ENCODE measurements at places on chromosomes 13 and 19.

GRCh38 chr19:38224014-38224862 is at the start of gene DPF1:
TSS of gene DPF1 (minus strand) at chr19:38224222. CDS start at chr19:38224142, 80 bp downstream.
- peak; percentile 97 for DNase-seq

GRCh38 chr13:24788538-24788937 is 24.6 kb downstream of the RNF17 start:
- no peak for DNase-seq

DNA sequence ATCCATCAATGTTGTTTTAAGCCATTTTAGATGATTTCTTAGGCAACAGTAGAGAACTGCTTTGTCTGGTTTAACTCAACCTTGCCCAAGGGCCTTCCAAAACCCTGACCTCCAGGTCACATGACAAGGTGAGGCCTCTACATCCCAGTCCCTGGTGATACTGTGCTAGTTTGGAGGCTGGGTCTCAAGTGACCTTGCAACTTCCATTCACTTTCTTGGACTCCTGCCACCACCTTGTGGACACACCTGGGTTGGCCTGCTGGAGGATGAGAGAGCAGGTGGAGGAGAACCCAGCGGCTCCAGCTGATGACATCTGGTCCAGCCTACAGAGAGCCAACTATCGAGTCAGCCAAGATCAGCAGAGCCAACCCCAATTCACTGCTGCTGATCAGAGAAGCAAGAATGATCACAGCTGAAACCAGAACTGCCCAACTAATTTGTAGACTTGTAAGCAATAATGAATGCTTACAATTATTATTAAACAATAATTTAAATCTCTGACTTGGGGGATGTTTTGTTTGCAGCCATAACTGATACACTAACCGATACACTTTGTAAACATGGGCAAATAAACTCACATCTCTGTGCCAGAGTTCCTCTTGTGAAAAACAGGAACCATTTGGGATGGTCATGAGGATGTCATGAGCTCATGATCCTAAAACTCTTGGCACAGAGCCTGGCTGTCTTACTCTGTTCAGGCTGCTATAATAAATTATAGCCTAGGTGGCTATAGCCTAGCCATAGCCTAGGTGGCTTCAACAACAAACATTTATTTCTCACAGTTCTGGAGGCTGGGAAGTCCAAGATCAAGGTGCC is 11.5 kb downstream of the FAM187B start:
- DNase-seq, result peak; percentile 31

- DNase-seq, result no peak
These were observed 16.4 kb upstream of the ZNF492 start for GRCh38 chr19:22617614-22618320.

DNA sequence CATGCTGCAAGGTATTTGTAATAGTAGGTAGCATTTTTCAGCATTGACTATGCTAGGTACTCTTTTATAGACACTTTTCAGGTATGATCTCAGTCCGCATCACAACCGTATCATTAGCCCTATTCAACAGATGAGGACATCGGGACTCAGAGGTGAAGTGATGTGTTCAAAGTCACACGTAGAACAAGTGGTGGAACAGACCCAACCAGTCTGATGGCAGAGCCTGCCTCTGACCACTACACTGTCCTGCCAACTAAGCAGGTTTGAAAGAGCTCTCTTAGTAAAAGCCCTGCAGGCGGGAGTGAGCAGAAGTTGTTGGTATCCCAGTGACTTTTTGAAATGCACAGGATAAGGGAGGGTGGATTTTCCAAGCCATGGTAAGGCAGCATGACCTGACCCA is 20.2 kb downstream of the PAF1 start:
- DNase-seq, result no peak

DNA sequence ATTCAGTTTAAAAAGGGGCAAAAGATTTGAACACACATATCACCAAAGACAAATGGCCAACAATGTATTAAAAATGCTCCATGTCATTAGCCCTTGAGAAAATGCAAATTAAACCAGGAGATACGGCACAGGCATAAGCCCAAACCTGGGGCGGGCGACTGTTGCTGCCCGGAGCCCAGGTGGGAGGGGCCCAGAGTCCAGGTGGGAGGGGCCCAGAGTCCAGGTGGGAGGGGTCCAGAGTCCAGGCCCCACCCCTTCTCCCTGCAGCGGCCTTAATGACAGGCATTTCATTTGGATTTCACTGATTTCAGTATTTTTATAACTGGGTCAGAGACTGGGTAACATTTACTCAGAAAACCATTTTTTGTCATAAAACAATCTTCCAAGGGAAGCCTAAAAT is 78.2 kb downstream of the RASA3 start:
- no peak for DNase-seq

DNA sequence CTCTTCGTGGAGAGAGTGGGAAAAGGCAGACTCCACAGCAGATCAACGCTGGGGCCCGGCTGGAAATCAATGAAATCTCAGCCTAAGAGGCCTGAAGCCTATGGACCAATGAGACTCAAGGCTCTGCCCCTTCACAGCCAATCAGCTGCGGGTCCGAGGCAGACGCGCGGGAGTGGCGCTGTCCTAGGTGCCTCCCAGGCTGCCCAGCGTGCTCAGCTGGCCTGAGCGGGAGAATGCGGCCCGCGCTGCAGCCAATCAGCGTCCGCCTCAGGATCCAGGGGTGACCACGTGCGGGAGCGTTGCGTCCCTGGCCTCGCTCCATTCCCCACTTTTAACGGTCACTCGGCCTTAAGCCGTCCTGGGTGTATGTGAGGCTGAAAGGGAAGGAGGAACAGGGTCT is at the start of gene ZBTB32:
Gene ZBTB32 (plus strand): TSS at position 341 of the 400 bp plus-strand sequence. CDS start 10,069 bp downstream, outside the sequence.
- peak; percentile 41 for DNase-seq

DNA sequence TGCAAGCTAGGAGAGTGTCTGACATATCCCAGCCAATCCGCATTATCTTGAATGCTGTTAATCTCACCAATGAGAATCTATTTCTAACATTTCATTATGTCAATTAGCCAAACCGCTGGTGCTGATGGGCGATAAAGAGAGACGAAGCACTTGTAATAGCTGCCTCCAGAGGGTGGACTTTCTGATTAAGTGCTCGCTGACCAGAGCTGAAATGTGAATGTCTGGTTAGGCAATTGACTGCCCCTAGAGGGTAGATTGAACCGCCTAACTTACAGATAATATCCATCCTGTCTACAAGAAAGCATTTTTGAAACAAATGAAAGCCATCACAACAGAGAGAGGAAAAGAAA is 552 bp upstream of the GRWD1 start:
- peak; percentile 78 for DNase-seq

GRCh38 chr13:26011996-26012821 is 39.6 kb downstream of the SHISA2 start:
- no peak for DNase-seq

DNA sequence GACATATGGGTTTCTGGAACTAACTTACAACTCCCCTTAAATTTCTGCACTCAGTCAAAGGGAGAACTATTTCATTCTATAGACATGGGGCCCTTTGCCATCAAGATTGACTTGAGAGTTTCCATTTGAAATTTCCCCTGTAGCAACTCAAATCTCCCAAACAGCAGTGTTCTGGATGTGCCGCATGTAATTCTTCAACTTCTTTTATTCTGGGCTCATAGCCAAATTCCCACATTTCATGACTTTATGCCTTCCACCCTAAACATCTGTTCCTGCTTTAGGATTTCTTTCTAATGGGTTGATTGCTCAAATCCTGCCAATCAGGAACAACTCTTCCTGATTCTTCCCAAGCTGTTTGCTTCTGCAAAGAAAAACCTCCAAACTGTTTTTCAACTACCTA is 336.0 kb downstream of the TBC1D4 start:
- DNase-seq, result no peak

GRCh38 chr13:96844195-96844594 is 150.1 kb downstream of the OXGR1 start:
- DNase-seq, result no peak

GRCh38 chr19:10388957-10389356 is 8.6 kb upstream of the TYK2 start:
- DNase-seq, result peak; percentile 74

All from GM20000 (cell line).